HEK293T (cell line): ENCODE measurements at places on chromosomes 11 and 22.
A peak's percentile ranks its signal among the peaks of the same experiment; 100 is the strongest.

DNA sequence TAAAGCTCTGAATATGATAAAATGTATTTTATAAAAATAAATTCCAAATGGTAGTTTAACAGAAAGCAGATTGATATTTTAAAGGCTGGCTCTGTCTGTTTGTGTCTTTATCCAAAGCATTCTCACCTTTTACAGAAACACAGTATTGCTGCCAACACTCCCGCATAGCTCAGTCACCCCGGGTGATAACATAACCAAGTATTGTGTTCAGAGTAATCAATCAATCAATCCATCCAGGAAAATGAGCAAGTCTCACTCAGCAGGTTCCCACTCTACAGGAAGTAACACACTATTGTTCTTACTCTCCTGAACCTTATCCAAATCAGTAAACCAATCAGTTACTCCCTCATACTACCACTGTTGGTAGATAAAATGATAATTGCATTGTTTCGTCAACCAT lies 203.4 kb downstream of the LRRC4C start:
- no peak for DNase-seq

GRCh38 chr11:12239396-12239795 lies 129.0 kb downstream of the MICAL2 start:
- no peak for DNase-seq

DNA sequence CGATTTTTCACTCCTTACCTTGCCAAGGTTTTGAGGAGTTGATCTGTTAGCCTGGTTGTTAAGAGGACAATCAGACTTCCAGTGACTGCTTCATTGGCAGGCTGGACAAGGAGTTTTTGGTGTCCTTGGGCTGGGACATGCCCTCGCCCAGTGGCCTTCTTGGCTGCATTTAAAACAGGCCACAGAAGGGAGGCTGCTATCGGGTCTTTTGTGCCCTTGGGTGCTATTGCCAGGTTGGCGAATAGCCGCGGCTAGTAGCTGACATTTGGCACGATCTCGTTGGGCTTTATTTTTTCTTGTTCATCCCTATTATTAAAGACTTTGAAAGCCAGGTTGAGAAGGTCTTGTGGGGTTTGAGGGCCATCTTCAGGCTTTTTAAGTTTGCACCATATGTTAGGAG lies 99.4 kb downstream of the ELP4 start:
- no peak for DNase-seq

DNA sequence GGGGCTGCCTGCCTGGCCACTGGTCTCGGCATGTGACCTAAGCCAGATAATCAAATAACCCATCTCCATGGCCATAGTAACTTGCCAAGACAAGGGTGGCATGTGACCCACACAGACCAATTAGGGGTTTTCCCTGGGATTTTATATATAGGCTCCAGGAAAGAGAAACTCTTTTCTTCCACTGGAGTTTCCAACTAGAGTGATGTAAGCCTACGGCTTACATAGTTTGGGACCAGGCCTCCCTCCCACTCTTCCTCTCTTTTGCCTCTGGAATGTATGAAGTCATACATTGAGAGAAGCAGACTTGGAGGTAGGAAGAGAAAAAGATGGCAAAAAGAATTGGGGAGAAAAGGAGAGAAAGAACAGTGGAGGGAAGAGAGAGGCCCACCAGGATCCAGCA lies 84.6 kb upstream of the LDLRAD3 start:
- DNase-seq = no peak

DNA sequence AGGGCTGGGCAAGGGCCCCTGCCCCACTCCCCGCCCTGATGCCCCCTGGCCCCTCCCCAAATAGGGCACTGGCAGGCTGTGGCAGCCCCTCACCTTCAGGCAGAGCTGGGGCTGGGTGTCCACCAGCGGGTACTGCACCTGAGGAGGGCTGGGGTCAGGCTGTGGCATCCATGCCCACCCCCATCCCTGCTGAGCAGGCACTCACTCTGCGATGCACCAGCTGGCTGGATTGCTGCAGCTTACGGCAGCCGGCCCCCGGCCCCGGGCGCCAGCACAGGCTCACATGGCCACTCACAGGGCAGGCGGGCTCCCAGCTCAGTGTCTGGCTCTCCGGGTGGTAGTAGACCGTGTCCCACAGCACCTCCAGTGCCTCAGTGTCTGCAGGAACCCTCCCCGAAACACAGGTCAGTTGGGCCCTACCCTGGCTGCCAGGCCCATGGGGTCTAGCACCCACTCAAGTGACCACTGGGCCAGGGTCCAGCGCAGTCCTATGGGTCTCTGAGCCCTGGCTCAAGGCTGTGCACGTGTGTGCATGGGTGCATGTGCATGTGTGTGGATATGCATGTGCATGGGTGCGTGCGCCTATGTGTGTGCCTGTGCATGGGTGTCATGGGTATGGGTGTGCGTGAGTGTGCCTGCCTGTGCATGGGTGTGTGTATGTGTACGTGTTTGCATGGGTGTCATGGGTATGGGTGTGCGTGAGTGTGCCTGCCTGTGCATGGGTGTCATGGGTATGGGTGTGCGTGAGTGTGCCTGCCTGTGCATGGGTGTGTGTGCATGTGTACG lies 14.4 kb downstream of the IL17REL start:
- DNase-seq = peak; percentile 2

DNA sequence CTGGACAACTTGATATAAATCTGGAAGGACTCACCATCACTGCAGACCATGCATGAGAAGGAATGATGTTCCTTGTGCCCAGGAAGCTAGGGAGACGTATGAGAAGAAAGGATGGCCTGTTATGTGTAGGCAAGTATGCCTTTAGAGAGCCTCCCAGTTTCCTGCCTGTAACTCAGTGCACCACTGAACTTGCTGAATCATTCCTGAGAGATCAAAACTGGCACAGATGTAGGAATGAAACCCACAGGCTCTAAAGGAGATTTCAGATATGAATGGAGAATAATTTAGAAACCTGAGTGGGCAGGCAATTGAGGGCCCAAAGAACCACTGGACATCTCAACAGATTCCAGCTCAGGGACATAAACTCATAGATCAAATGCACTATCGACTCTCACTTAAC lies 38.4 kb upstream of the PRSS23 start:
- no peak for DNase-seq

- no peak for DNase-seq
These were observed 62.9 kb upstream of the ATXN10 start for GRCh38 chr22:45608763-45609180.

GRCh38 chr11:2661173-2662023 lies 38.4 kb downstream of the KCNQ1OT1 start:
- DNase-seq = no peak
